ENCODE measurements at places on chromosomes 6 and 20.
A peak's percentile ranks its signal among the peaks of the same experiment; 100 is the strongest.

DNA sequence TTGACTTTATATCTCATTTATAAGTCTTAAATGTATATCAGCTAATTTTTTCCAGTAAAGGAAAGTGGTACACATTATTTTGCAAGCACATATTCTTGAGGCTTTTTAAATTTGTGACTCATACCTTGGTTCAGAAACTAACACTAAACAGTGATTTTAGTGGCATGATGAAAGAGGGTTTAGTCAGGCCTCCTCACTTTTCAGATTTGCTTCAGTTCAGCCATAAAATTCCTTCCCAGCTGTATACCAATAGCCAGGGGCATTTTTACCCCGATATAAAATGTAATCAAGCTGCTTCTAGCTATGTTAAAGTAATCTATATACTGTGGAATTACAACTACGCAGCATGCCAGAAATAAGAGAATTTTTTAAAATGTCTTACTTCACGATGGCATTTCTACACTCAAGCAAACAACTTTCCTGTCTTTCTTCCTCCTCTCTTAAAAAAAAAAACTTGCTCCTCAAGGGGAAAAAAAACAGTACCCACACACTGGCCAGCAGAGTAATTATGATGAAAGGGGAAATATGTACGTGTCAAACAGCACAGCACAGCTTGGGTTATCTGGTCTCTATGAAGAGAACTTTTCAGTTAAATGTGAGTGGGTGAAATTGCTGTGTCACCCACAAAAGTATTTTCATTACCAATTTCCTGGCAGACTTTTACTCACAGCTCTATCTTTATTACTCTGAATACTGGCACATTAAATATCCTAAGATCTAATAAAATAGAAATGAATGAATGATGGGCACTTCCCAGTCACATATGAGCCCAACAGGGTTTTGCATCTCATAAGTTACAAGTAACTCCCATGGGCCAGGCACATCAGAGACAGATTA is 244.8 kb upstream of the TENT5A start:
- DNase-seq = peak; percentile 40

DNA sequence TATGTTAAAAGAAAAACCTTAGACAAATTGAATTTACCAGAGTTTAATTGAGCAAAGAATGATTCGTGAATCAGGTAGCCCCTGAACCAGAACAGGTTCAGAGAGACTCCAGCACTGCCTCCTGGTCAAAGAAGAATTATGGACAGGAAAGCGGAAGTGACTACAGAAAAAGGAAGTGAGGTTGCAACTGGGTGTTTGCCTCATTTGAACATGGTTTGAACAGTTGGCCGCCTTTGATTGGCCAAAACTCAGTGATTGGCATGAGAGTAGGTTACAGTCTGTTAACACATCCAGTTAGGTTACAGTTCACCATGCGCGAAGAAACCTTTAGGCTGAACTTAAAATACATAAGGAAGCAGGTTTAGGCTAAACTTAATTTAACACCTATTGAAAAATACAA is 248.8 kb downstream of the TFAP2A start:
- DNase-seq = peak; percentile 4

DNA sequence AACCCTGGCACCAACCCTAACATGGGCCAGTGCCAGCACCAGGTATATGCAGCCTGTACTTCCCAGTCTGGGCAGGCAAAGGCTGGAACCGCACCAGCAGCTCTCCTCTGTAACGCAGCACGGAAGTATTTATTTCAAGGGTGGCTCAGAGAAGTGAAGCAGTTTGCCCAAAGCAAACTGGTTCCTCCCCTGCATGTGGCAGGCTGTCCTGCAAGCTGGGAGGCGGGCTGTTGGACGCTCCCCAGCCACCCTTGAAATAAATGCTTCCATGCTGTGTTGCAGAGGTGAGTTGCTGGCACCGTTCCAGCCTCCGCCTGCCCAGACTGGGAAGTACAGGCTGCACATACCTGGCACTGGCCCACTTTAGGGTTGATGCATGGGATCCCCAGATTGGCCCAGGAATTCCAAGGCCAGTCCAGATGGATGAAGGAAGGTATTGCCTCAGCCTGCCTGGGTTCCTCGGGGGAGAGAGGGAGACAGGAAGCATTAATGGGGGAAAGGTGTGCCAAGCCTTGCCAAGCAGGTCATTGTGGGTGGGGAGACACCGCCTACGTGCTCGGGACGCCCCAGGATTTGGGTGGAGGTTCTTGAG is 49.8 kb downstream of the PPARD start:
- no peak for DNase-seq

GRCh38 chr6:143127941-143128680 is 67.4 kb downstream of the AIG1 start:
- DNase-seq = no peak

DNA sequence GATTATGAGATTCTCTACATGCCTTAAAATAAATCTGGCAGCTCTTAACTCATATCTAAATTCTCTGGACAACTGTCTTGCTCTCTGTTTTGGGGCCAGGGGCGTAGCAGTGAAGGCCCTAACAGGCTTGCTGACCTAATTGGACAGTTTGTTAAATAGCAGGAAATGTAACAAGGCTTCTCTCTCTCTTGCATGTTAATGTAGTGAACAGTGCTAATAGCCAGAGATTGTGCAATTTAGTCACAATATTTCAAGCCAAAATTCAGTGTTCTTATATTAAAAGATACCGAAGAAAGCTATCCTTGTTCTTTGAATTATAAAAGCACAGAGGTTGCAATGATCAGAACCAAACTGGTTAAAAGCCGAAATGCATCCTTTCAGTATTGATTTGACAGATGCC is 3.0 kb downstream of the PPP1R3D start:
- DNase-seq = no peak

DNA sequence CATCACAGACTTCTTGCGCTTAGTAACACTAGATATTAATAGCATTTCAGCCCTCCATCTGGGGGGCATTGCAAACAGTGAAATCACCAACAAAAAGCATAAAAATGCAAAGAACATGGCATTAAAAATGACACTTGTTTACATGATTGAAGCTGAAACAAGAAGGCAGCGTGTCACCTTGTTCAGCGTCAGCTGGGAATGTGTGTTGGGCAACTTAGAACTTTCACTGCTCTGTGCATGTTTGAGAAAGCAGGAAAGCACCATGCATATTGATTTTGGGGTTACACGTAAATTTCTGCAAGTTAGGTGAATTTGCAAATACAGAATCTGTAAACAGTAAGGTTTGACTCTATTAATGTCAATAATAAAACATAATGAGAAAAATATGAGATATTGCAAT is 162.9 kb downstream of the SOX4 start:
- DNase-seq = no peak

DNA sequence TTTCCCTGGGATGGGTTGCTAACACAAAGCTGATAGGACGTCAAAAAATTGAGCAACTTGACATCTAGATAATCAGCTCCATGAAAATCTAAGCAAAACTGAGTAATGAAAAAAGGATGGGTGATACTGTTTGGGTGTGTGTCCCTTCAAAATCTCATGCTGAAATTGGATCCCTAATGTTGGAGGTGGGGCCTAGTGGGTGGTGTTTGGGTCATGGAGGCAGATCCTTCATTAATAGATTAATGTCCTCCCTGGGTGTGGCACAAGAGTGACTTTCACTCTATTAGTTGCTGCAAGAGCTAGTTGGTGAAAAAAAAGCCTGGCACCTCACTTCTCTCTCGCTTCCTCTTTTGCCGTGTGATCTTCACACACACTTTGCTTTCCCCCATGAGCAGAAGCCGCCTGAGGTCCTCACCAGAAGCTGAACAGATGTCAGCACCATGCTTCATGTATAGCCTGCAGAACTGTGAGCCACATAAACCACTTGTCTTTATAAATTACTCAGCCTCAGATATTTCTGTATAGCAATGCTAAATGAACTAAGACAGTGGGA is 160.9 kb downstream of the FRK start:
- peak; percentile 50 for DNase-seq

DNA sequence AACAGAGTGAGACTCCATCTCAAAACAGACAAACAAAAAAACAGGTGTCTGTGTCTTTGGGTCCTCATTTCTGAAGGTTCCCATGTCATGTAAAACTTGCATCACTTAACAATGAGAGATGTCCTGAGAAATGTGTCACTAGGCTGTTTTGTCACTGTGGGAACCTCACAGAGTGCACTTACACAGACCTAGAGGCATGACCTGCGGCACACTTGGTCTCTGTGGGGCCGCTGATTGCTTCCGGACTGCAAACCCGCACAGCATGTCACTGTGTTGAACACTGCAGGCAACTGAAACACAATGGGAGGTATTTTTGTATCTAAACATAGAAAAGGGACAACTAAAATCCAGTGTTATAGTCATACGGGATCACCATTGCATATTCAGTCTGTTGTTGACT is 42.3 kb upstream of the TMEM181 start:
- DNase-seq = peak; percentile 95

GRCh38 chr20:12237772-12238171 is 320.1 kb downstream of the BTBD3 start:
- DNase-seq = no peak

DNA sequence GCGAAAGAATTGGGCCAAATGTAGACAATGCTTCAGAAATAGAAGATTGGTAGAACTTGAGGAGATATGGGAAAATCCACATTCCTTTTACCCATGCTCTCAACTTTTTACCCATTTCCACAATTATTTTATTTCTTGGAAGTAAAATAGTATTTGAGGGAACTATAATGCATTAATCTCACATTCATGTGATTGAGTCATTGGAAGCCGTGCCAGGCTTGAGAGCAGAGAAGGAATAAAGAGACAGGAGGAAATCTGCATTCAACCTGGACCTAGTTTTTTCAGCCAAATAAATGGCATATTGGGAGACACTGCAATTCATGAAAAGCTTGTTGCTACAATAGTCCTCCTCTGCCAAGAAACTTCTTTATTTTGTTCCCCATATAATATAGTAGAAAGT is 2.8 kb upstream of the NUP153 start:
- DNase-seq = no peak

- no peak for DNase-seq
Measured at GRCh38 chr20:39069976-39070375, 107.8 kb downstream of the DHX35 start.

GRCh38 chr6:46023216-46023915 is 7.7 kb upstream of the CLIC5 start:
- no peak for DNase-seq

GRCh38 chr20:2004171-2004570 is 10.3 kb upstream of the PDYN start:
- no peak for DNase-seq

DNA sequence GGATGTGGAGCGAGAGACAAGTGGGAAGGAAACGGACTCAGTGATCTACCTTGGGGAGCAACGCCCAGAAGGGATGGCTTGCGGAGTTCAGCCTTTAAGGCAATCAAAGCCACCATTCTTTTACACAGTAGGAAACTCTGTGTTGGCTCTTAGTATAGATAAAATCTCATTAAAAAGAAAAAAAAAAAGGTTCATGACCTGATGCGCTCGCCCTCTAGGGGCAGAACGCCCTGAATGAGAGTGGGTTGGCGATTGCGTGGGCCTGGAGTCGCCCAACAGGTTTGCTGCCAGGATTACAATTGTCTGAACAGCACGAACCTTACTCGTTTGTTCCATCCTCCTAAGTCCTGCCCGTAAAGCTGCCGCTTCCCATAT is 1.2 kb downstream of the TPD52L1 start:
- peak; percentile 17 for DNase-seq

DNA sequence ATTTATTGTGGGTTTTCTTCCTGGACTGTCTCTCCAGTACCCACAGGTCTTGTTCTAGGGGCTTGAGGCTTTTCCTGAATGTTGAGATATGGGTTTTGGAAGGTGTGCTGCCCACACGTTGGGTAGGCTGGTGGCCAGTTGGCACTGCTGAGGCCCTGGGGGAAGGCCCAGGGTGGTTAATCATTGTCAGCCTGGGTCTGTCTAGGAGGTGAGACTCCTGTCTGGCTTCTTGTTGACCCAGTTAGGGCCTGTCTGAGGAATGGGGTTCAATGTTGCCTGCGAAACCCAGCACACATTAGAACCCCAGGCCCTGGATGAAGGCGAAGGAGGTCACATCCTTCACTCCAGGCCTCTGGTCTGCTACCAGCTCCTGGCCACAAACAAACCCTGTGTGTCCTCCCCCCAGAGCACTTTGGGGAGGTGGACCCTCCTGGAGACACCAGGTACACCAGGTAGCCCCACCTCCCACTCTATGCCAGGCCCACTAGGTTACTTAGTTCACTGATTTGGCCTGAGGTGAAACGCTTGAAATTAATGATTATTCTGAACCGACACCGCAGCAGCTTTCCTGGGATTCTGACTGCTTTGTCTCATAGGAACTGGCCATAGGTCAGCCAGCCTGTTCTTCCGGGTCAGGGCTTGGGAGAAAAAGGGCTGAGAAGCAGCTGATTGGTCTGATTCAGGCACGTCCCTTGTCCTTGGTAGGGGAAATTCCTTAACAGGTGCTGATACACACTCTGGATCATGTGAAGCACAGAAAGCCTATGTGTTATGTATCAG is 15.2 kb downstream of the DNMT3B start:
- DNase-seq = no peak

DNA sequence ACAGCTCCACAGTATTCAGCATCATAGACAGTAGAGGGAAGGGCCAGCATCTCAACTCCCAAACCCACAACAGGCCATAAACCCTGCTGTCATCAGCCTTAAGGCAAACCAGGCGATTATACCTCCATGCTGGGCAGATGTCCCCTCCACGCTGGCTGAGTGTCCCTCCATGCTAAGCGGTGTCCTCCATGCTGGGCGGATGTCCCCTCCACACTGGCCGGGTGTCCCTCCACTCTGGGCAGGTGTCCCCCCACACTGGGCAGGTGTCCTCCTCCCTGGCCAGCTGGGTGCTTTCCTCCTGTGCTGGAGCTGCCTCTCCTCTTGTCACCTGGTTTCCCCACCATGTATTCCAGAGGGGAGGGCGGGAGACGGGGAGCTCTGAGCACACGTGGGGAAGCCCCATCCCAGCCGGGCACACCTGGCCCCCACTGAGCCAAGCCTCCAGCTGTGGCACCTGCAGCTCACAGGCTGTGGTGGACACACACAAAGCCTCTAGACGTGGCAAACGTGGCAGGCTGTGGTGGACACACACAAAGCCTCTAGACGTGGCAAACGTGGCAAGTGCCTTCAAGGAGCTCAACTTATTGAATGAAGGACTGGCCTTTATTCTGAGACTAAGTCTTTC is 197.1 kb downstream of the TAF4 start:
- no peak for DNase-seq

- DNase-seq = no peak
Measured at GRCh38 chr6:136526196-136526930, 23.9 kb downstream of the MAP7 start.
